ENCODE measurements at places on chromosomes 13 and 19.

DNA sequence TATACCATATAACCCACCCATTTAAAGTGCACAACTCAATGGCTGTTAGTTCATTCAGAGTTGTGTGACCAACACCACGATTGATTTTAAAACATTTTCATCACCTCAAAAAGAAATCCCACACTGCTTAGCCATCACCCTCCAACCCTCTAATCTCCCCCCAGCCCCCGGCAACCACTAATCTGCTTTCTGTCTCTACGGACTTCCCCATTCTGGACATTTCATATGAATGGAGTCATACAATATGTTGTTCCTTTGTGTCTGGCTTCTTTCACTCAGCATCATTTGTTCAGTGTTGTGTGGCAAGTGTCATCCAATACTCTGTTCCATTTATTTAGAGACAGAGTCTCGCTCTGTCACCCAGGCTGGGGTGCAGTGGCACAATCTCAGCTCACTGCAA, 4.0 kb upstream of the PNMA8B start:
- no peak for DNase-seq

DNA sequence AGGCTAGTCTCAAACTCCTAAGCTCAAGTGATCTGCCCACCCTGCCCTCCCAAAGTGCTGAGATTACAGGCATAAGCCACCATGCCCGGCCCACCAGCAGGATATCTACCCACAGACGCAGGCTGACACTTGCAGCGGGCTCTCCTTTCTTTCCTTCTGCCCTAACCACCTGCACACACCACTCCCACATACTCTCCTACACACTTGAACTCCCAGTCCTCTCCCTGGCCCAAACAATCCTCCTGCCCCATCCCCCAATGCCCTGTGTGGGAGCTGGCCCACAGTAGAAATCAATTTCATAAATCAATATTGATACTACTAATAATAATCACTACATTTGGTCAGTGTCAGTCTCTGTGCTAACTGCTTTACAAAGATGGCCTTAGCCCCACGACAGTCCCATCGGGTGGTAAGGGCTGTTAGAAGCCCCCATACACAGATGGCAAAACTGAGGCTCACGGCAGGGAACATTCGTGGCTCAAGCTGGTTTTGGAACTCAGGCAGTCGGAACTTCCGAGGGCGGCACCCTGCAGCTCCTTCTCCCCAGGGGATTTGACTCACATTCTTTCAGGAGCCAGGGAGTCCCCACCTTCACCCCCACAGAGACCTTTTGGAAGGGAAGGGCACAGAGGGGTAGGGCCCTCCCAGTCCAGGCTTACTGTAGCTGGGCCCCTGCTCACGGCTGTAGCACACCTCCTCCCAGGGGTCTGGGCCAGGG, 3.4 kb upstream of the DPF1 start:
- no peak for DNase-seq

GRCh38 chr19:32201636-32202051, 143.8 kb upstream of the ZNF507 start:
- DNase-seq = no peak

DNA sequence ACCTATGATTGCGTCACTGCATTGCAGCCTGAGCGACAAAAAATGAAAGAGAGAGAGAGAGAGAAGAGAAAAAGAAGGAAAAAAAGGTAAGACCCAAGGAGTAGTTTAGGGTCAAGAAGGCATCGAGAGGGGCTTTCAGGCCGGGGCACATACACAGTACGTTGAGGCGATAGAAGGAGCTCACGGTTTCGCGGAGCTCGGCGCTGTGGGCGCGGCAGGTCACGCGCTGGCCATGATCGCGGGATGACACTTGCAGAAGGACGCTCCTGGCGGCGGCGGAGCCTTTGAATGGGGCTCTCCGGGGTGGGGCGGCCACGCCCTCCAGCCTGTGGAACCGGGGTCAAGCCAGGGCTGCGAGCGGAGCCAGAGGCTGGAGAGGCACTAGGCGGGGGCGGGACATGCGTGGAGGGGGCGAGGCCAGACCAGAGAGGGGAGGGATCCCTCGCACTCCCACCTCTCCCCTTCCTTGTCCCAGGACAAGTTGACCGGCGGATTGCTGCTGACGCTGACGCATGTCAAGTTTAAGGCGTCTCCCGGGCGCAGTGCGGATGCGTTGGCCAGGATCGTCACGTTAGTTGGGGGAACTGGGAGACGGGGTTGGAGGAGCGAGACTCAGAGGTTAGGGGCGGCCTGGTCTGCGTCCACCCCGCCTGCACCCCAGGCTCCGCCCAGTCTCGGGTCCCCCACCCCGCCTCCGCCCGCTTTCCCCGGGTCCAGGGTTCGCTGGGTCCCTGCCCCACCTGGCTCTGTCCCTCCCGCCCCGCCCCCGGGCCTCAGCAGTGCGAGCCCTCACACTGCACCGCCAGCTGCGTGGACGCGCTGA, 6.9 kb downstream of the NPHS1 start:
- DNase-seq = no peak

DNA sequence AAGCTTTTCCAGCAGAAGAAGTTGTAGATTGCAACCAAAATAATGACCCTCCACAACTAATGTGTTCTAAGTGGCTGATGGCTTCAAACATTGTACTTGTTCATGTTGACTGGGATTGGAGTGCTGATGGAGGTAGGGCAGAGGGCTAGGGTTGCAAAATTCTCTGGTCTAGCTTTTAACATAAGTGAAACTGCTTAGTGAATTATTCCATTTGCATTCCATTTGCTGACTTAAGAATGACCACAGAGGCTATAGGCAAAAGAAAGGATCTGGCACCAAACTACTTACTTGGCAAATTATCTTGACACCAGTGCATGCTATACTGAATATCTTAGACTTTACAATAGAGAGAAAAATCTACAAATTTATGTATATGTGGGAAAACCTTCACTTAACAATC, 287.0 kb downstream of the FGF9 start:
- no peak for DNase-seq

DNA sequence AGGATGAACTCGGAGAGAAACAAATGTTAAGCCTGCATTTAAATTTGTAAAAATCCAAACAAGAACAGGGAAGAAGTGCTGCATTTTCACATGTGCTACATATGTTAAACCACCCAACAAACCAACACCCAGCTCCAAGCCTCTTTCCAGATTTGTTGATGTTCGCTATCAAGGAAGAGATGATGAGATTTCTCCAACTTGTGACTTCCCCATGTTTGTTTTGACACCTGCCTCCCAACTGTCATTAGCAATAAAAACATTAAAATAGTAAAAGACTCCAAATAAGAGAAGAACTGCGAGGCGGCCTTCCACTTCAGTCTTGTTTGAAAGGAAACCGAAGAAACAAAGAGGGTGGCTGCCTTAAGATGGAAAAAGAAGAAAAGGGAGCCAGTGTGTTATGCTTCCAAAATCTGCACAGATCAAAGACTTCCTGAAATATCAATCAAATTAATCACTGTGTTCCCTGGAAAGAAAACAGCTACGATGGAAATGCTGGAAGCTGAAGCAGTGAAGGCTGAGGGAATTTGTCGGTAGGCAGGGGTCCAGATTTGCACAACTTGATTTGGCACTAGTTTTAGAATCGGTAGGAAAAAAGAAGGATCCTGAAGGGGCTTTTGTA, 14.0 kb upstream of the GGACT start:
- DNase-seq = no peak

DNA sequence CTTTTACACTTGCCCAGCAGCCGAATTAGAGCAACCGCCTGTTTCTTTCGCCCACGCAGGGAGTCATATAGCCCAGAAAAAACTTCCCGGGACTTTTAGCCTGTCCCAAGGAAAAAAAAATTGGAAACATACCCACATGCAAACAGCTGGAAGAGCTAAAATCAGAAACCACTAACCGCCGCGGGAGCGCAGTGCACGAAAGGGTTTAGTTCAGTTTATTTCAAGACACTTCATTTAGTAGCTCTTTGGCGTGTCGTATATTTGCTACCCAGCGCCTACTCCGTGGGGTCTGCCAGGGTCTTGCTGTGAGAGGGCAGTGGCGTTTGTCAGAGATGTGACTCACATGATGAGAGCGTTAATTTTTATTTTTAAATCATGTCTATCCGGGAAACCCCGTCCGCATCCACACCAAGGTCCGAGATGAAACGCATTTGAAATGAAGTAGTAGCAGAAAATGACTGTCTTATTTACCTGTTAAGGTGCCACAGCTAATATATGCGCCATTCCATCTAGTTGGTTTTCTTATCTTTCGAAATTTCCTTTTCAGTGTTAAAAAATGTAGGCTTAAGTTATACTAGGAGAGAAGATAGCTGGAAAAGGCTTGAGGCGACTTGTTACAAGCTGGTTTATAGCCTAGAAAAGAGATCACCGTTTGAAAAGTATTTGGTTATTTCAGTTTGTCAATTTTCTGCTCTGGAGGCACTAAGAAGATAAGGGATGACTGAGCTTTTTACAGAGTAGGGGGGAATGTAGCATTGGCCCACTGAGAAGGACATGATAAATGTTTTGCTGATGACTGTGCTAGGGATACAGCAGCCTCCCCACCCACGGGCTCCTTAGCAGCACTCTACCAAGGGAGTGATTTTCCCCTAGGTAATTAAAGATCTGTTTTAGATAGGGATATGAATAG, 1.7 kb downstream of the KLF5 start:
- DNase-seq = no peak

- DNase-seq = no peak
These were observed 80.5 kb downstream of the COL4A2 start for GRCh38 chr13:110387451-110388107.

GRCh38 chr19:1592024-1592754, 476 bp downstream of the MBD3 start:
- DNase-seq = peak; percentile 67

DNA sequence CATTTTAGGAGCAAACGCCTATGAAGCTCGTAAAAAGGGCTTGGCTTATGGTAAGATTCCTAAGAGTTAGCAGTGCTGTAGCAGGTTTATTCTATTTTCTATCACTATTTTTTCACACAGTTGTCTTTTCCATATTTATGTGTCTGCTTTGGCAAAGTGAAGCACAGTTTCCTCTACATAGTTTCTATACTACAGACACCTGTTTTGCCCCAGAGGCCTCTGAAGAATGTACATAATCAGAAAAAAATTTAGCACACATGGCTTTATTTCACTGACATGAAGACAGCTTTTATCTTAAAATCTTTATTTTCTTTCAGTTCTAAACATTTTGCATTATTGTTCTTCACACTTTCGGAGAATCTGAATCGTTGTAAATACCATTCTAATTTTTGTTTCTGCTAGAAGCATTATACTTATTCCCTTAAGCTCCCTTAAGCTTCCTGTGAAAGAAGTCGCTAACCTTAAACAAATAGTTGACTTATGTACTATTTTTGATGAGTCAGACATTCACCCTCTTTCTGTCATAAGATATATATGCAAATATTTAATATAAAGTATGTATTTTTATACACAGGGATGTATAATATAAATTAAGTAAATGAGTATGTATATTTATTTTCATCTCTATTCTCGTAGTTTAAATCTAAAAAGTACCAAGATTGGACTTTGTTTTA, 816.0 kb downstream of the OLFM4 start:
- no peak for DNase-seq

GRCh38 chr19:19445288-19445687, 39.8 kb downstream of the GATAD2A start:
- no peak for DNase-seq

DNA sequence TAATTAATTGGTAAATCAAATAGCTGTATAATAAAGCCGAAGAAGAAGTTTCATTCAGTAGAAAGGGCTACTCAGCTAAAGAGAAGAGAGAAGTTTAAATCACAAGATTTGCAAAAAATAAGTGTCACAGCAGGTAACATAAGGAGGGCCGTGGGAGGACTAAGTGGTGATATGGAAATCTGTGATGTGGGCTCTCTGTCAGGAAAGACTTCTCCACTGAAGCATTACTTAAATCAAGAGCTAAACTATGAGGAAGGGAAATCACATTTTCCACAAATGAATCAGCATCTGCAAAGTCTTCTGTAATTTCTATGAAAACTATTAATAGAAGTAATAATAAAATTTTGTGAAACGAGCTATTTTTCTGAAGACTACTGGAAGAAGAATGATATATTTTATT, 153.8 kb downstream of the PCDH9 start:
- DNase-seq = no peak

DNA sequence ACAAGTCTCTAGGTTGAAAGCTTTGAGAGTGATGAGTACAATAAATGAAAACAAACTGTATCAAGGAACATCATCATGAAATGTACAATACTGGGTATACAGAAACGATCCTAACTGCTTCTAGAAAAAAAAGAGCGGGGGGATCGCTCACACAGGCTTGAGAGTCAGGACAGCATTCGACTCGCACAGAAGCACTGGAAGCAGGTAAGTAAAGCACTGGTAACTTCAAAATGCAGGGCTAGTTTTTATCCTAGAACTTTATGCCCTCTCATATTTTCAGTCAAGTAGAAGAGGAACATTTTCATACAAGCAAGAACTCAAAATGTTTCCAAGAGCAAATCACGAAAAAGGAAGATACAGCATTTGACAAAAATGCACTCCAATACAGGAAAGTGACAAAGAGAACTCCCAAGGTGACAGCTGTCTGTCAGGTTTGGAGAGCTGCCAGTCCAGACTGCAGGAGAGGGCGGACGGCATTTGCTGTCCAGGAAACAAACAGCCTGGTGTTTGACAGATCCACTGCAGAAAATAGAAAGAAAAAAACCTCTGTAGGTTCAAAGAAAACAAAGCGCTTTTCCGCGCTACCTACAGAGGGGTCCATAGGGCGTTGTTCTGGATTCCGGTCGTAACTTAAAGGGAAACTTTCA, 58.2 kb upstream of the XPO4 start:
- DNase-seq = no peak

DNA sequence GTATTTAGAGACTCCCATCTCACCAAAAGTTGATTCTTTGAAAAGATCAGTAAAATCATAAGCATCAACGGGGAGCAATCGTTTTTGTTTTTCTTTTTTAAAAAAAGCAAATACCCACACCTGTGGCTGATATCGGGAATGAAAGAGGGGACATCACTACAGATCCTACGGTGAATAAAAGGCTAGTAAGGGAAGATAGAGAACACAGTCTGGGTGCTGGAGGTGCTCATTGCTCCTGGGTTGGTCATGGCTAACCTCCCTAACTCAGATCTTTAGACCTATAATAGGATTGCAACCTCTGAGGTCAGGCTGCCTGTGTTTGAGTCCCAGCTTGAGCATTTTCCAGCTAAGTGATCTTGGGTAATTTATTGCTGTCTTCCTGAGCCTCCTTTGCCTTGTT, 1.1 kb downstream of the EHD2 start:
- DNase-seq = no peak

DNA sequence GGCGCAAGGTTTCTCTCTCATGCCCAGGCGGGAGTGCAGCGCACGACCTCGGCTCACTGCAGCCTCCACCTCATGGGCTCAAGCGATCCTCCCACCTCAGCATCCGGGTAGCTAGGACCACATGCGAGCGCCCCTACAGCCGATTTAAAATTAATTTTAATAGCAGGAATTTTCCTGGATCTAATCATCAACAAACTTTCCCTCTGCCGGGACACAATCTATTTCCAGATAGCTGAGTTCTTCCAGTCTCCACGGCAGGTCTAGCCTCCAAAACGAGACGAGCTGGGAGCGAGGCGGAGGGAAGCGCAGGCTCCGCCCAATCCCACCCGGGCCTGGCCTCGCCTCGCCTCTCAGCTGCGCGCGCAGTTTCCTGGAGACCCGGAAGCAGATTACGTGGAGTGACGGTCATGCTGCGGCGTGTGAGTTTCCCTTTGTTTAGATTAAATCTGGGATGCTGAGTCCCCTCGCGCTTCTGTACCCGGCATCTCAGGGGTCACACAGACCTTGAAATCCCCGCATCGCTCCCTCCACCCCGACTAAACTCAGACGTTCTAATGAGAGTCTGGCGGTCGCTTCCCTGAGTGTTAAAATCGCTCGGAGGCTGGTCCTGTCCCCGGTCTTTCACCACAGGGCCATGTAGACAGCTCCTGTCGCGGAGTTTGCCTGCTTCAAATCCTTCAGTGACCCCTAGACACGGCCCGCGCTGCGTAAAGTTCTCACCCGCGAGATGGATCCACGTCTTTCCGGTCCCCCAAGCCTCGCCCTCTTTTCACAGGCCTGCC, at the start of gene ZNF880:
TSS of gene ZNF880 (plus strand) at position 365 of the 782 bp plus-strand sequence. CDS start at position 408, 43 bp downstream.
- peak; percentile 90 for DNase-seq

Measured in activated CD4-positive, CD25-positive, alpha-beta regulatory T cell (primary cell).